ENCODE measurements at places on chromosomes 11 and 22.

DNA sequence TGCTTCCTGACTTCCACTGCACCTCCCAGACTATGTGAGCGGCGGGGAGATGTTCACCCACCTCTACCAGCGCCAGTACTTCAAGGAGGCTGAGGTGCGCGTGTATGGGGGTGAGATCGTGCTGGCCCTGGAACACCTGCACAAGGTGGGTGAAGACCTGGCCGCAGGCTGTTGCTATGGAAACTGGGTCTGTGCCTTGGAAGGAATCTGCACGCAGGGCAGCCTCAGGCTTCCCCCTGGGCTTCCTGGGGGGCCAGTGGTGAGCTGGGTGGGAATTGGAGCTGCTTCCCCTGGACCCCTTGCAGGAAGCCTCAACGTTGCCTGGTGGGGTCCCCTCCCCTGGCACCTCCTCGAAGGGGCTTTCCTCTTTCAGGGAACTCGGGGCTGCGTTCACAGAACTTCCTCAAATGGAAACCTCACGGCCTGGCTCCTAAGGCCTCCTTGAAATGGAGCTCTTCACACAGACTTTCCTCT lies 1.5 kb downstream of the RPS6KA4 start:
- DNase-seq: no peak

DNA sequence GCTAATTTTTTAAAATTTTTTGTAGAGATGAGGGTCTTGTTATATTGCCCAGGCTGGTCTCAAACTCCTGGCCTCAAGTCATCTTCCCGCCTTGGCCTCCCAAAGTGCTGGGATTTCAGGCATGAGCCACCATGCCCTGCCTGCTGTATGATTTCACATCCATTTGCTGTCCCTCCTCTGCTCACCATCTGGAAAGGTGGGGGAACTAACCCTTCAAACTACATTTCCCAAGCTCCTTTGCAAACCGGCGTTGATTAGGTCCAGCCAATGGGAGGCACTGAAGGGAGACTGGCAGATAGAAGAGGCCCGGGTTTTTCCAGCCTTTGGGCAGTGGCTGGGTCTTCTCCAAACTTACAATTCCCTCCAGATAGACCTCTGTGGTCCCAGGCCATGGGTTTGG lies 19.3 kb downstream of the RFPL1 start:
- no peak for DNase-seq

DNA sequence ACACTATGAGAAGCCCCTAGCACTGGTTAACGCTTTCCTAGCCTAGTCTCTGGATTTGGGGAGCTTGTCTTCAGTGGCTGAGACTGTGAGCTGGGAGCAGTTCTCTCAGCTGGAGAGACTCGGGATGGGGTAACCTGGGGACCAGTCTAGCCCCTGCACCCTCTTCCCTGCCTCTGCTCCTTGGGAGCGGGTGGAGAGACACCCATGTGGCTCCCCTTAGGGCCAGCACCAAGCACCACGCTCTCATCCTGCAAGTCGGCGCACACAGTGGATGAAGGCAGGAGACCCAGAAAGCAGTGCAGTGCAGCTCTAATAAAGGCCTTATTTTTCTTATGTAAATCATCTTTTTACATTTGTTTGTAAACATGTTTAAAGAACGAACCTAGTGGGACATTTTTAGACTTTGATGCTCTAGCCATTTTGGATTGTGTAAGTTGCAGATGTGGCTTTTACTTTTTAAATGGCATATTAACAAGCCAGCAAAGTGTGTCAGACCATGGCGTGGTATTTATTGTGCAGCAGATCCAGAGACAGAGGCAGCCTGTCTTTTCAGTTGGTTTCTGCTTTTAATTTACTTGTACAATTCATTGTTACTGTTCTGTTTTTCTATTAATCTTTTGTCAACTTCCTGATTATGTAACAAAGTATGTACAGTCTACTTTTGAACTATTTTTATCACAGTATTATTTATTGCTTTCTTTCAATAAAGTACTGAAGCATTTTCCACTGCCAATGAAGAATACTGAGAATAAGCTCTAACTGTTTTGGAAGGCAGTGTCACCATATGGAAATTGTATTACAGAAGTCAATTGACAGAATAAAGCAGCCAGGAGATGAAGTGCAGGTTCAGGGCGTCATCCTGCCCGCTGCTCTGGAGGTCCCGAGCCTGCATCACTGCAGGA lies 14.4 kb upstream of the CTTN start:
- no peak for DNase-seq

- no peak for DNase-seq
Observed at GRCh38 chr11:115221461-115222069, 282.6 kb downstream of the CADM1 start.

DNA sequence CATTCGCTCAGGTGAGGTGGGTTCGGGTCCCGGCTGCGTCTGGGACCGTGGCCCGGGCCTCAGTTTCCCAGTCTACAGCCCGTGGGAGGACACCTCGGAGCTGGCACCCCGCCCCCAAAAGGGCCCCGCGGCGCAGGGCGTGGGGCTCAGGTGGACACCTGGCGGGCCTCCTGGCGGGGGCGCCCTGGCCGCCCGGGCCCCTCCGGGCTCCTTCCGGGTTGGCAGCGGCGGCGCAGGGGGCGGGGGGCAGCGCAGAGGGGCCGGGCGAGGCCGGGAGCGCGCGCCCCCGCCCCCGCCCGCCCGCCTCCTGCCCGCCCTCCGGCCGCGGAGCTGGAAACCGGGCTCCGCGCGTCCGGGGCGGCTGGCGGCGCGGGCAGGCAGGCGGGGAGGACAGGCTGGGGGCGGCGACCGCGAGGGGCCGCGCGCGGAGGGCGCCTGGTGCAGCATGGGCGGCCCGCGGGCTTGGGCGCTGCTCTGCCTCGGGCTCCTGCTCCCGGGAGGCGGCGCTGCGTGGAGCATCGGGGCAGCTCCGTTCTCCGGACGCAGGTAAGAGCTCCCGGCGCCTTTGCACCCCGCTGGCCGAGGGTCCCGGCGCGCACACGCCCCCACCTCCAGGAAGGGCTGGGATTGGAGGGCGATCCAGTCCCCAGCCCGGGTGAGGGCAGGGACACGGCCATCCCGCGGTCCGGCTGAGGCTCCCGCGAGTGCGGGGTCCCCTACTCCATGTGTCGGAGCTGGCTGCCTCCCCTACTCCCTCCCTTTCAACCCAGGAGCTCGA lies at the start of gene EMID1:
EMID1 (plus strand) TSS at position 303 of the 778 bp plus-strand sequence; CDS start at position 446, 143 bp downstream.
- no peak for DNase-seq

DNA sequence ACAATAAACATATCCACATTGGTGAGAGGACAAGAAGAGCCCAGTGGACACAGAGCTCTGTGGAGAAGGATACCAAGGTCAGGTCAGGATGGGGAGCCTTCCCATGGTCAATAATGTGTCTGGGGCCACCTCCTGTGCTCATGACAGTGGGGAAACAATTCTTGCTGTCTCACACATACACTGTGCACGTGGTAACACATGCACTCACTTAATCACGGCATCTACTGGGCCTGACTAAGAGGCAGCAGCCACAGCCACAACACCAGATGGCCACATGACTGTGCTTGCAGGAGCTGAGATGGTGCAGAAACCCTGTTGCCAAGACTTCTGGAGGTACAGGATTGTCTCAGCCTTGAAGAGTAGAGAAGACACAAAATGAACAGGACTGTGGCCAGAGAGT lies 28.6 kb downstream of the C22orf42 start:
- no peak for DNase-seq

DNA sequence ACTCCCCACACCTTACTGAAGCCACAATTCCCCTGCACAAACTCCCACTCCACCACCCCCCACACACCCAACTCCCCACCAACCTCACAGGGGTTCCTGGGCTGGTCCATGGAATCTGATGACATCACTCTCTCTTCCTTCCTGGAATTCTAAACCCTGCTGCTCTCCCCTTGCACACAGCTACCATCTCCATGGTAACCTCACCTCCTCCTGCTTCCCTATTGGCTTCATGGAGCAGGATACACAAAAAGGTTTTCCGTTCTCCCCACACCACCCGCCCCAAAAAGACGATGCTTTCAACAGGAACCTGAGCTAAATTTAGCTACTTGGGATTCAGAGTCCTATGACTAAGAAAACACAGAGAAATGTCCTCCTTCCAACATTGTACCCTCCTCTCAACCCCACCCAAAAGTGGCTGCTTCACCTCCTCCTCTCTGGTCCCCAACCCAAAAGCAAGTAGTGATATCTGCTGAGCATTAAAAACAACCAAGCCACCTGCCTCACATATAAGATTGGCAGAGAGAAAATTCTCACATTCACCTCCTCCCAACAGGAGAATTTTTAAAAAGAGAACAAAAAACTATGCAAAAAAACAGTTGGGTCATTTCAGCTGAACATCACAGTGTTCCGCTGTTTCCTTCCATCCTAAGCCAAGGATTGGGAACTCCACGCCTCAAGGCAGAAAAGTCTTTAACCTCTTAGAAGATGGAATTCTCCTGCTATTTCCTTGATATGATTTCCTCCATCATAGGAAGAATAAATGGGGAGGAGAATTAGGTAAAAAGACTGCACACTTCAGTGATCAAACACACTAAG lies 66.9 kb downstream of the RBFOX2 start:
- peak; percentile 69 for DNase-seq

GRCh38 chr11:29018631-29019030 lies 910.4 kb downstream of the METTL15 start:
- DNase-seq: no peak

DNA sequence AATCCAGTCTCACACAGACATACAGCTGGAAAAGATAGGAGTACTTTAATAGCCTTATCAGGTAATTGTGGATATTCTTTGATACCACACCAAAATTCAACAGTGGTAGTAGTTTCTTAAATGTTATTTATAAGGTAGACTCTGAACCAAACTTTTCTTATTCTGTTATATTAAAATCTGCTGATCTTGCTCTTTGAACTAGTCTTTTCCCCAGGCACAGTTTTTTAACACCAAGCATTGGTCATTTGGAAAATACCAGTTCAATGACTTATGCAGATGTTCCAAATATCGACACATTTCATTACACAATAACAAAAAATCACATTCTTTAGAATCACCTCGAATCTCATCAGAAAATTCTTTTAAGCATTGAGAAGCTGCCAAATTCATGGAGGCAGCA lies 7.6 kb downstream of the TRIM66 start:
- DNase-seq: no peak

GRCh38 chr11:9448576-9449352 lies 12.0 kb upstream of the ZNF143 start:
- no peak for DNase-seq

DNA sequence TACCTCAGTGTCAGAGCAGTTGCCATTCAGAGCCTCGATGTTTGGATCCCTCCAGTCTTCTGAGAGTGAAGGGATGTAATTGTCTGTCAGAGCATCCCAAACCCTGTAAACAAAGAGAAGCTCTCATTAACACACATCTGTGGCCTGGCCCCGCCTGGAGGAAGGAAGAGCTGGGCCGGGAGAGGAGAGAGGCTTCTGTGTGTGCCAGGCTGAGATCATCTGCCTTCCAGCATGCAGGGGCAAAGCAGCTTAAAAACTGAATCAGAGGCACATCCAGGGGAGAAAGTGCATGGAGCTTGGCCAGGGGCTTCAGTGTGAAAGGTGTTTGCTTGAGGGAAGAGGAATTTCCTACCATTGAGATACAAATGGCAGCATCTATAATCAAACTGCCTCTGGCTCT lies 14.5 kb downstream of the FEZ1 start:
- no peak for DNase-seq

- no peak for DNase-seq
Observed at GRCh38 chr11:2386591-2386990, 9.5 kb downstream of the CD81 start.

DNA sequence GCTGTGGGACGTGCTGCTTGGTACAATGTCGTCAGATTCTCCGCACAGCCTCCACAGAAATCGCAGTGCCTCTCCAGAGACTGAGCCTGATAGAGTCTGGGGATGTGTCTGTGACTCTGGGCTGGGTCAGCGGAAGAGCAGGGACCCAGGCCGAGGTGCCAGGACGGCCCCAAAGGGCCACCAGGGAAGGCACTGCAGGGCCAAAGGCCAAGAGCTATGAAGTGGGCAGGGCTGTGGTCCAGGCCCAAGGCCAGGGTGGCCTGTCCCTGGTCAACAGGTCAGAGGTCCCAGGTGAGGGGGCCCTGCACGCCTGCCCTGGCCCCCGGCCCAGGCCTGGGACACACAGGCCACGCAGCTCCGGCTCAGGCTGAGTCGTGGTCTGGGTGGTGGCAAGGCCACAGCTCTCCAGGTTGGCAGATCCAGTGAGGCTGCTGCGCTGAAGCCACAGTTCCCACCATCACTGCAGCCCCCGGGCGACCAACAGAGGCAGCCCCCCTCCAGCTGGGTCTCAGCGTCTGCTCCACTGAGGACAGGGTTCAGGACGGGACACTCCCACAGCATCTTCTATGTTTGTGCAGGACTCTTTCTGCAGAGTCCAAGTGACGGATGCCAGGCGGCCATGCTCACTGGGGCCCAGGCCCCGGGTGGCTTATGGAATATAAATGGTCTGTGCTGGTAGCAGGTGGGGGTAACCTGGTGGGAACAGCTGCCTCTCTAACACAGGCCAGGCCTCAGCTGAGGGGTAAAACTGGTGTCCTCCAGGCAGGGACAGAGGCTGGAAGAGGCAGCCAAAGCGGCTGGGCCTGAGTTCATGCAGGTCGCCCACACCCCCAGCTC lies 4.8 kb upstream of the PIM3 start:
- DNase-seq: no peak

DNA sequence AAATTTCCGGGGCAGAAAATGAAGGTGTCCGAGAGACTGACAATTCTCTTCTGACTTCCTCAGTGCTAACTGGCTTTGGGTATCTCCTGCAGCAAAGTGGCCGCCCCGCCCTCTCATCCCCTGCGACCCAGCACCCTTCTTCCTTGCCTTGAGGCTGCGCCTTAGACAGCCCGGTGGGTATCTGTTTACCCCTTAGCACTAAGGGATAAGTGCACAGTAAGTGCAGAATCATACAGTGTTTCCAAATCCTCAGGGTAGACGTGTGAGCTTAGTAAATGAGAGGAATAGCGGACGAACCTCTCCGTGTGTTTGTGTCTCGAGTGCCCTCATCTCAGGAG lies 368 bp upstream of the CHORDC1 start:
- DNase-seq: no peak

DNA sequence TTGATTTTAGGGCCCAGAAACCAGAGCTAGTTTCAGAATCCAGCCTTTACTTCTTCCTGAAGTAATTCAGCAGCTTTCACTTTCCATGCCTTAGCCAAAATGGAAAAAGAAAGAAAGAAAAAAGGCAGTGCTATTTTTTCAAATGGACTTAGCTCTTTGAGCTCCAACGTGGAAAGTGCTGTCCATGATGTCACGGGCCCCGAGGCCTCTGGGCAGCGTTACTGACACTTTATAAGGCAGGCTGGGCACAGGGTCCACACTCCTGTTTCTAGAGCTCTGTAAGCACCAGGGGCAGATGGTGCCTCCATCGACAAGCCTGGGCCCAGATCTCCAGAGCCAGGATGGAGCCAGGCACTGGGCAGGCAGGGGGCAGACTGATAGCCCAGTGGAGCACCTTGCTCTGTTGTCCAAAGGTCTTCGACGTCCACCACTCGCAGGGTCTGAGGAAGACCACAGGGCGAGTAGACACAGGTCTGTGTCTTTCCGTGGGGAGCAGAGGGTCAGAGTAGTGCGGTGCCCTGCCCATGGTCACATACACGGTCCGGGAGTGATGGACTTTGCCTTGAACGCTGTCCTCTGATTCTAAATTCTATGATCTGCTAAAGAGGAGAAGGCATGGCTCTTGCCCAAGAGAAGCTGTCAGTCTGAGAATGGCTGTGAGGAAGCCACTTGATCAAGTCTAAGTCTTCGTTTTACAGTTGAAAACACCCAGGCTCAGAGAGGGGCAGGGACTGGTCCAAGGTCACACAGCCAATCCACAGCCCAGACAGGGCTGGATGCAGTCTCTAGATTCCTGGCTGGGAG lies 22.0 kb upstream of the WNT11 start:
- DNase-seq: no peak

- DNase-seq: no peak
Observed at GRCh38 chr22:24380220-24380904, 47.0 kb upstream of the ADORA2A start.

- DNase-seq: peak; percentile 91
Observed at GRCh38 chr22:32411829-32412592, at the start of gene RTCB. RTCB (minus strand) TSS chr22:32412247; CDS start chr22:32412156, 91 bp downstream.

All from anterior cingulate cortex (tissue), 58 donors.